ENCODE measurements at places on chromosomes 2 and 18. TPM values are rescaled to one million over a fixed set of nuclear protein-coding genes. Genes with fewer than 3 reads are reported as not detected.

- no peaks in the 10 kb centered on the region for H3K36me3 ChIP-seq
- no peak overlapping the region for H3K4me3 ChIP-seq
- no peaks in the 10 kb centered on the region for H3K27me3 ChIP-seq
- no peak for DNase-seq
- no peak overlapping the region for H3K27ac ChIP-seq
Observed at GRCh38 chr2:151347906-151348305, 9.5 kb upstream of the TNFAIP6 start.

- H3K27me3 ChIP-seq, result no peaks in the 10 kb centered on the region
- DNase-seq, result peak; percentile 61
- no peak overlapping the region for H3K27ac ChIP-seq
- no peak overlapping the region for H3K4me3 ChIP-seq
- no peaks in the 10 kb centered on the region for H3K4me1 ChIP-seq
- H3K36me3 ChIP-seq, result no peaks in the 10 kb centered on the region
Observed at GRCh38 chr2:148989882-148990493, 48.5 kb upstream of the LYPD6B start.

DNA sequence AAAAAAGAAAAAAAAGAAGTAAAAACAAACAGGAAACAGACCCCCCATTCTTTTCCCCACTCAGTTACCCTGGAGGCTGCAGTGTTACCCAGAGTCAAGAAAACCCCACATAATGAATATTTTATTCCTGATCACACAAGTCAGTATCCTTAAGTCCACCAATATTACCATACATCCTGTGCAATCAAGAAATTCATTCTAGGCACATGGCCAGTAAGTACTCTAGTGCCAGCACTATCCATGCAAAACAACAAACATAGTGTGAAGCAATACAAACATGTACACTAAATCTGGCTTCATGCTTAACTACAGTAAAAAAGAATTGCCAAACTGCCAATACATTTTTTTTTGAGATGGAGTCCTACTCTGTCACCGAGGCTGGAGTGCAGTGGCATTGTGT lies 111.6 kb downstream of the FAM168B start:
- H3K27me3 ChIP-seq, result no peaks in the 10 kb centered on the region
- no peaks in the 10 kb centered on the region for H3K4me1 ChIP-seq
- no peak for DNase-seq
- no peak overlapping the region for H3K4me3 ChIP-seq
- no peaks in the 10 kb centered on the region for H3K36me3 ChIP-seq

GRCh38 chr18:4847056-4847455 lies 350.0 kb downstream of the AKAIN1 start:
- no peaks in the 10 kb centered on the region for H3K4me1 ChIP-seq
- no peak for DNase-seq
- no peak overlapping the region for H3K27ac ChIP-seq
- no peaks in the 10 kb centered on the region for H3K27me3 ChIP-seq
- no peak overlapping the region for H3K4me3 ChIP-seq

GRCh38 chr2:12717191-12718014 lies 667 bp downstream of the TRIB2 start:
- H3K36me3 ChIP-seq, result no peaks in the 10 kb centered on the region
- H3K4me3 ChIP-seq, result peak overlapping the region; percentile 83
- H3K4me1 ChIP-seq, result peaks cover 39% of the 10 kb centered on the region
- peak; percentile 62 for DNase-seq
- H3K27ac ChIP-seq, result peak overlapping the region; percentile 98

CHCHD5 gene
- total RNA-seq, result 44.9 TPM

GRCh38 chr18:54129448-54130067 lies 94.9 kb downstream of the MBD2 start:
- no peaks in the 10 kb centered on the region for H3K27me3 ChIP-seq
- H3K4me1 ChIP-seq, result no peaks in the 10 kb centered on the region
- H3K36me3 ChIP-seq, result no peaks in the 10 kb centered on the region

GALNT5 gene
- 24.0 TPM for total RNA-seq

- H3K27me3 ChIP-seq, result no peaks in the 10 kb centered on the region
- DNase-seq, result no peak
- H3K36me3 ChIP-seq, result peaks cover 44% of the 10 kb centered on the region
- no peak overlapping the region for H3K4me3 ChIP-seq
- no peaks in the 10 kb centered on the region for H3K4me1 ChIP-seq
Observed at GRCh38 chr18:228586-228985, 39.3 kb downstream of the THOC1 start.

CABYR gene
- total RNA-seq, result not detected

DNA sequence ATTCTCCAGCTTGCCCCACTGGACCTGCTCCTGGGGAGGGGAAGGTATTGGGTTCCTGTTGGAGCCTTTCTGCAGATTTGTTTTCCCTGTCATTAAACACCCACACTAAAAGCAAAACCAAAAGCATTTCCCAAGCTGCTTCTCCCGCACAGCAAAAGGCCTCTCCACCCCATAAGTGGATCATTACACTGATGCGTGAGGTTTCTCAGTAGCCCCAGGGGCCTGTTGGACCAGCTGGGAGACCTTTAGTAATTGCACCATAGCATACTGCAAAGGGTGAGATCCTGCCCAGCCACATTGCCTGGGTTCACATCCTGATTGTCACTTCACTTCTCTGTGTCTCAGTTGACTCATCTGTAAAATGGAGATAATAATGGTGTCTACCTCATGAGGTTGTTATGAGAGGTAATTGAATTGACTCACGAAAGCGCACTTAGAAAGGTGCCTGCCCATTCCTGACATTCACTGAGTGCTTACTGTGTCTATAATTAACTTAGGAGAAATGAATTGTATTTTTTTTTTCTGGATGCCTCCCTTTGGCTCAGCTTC lies 43.9 kb downstream of the TOGARAM2 start:
- no peaks in the 10 kb centered on the region for H3K36me3 ChIP-seq
- H3K27ac ChIP-seq, result no peak overlapping the region
- no peak for DNase-seq

CDH20 gene
- total RNA-seq, result 0.07 TPM

DNA sequence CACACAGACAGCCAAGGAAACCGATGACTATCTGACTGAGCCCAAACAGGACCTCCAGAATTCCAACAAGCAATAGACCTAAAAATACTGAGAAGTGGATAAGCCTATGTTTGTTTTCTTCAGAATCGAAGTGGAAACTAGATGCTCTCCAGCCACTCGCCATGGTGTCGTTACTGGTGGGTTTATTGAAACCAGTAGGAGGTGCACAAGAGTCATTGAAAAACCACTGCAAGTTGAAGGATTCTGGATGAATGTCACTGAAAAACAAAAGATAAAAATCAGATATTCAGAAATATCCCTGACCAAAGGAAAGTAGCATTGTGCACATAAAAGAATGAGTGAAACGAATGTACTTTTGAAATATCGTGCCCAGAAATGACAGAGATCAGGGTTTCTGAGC lies 15.3 kb downstream of the TM4SF20 start:
- H3K4me3 ChIP-seq, result no peak overlapping the region
- DNase-seq, result no peak
- no peak overlapping the region for H3K27ac ChIP-seq
- H3K4me1 ChIP-seq, result no peaks in the 10 kb centered on the region
- H3K36me3 ChIP-seq, result peaks cover 6% of the 10 kb centered on the region

DNA sequence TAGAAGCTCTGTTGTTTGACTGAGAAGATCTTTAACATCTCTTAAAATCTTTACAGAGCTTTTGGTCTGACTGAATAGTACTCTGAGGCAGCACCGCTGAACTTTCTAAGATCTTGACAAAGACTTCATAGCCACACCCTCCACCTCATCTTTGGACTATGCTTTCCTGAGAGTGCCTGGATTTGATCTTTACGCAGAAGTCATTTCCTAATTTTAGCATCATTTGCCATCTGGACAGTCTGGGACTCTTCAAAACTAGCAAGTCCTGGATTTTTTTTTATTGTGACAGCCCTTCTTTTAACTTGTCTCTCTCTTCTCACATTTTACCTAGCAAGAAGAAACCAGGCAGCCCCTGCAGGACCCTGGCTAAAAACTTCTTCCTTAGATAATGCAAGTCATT lies 188.8 kb downstream of the CTIF start:
- H3K4me3 ChIP-seq, result no peak overlapping the region
- no peaks in the 10 kb centered on the region for H3K4me1 ChIP-seq
- no peaks in the 10 kb centered on the region for H3K27me3 ChIP-seq
- no peak for DNase-seq

DNA sequence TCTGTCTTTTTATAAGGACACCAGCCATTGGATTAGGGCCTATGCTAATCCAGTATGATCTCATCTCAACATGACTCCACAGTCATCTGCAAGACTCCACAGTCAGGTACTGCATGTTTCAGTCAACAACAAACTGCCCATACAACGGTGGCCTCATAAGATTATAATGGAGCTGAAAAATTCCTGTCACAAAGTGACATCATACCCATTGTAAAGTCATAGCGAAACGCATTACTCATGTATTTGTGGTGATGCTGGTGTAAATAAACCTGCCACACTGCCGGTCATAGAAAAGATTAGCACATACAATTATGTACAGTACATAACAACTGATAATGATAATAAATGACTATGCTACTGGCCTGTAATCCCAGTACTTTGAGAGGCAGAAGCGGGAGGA lies 102.2 kb downstream of the TEX51 start:
- no peaks in the 10 kb centered on the region for H3K36me3 ChIP-seq
- no peak overlapping the region for H3K4me3 ChIP-seq
- DNase-seq, result no peak
- no peak overlapping the region for H3K27ac ChIP-seq

GRCh38 chr18:2811416-2811815 lies 35.4 kb upstream of the EMILIN2 start:
- no peak overlapping the region for H3K27ac ChIP-seq
- no peaks in the 10 kb centered on the region for H3K4me1 ChIP-seq
- DNase-seq, result no peak
- H3K36me3 ChIP-seq, result no peaks in the 10 kb centered on the region
- no peaks in the 10 kb centered on the region for H3K27me3 ChIP-seq

DIPK1C gene
- total RNA-seq, result 0.13 TPM

- peaks cover 2% of the 10 kb centered on the region for H3K4me1 ChIP-seq
- H3K27ac ChIP-seq, result no peak overlapping the region
- H3K27me3 ChIP-seq, result no peaks in the 10 kb centered on the region
Observed at GRCh38 chr2:31413862-31414550, 536 bp downstream of the XDH start.

DNA sequence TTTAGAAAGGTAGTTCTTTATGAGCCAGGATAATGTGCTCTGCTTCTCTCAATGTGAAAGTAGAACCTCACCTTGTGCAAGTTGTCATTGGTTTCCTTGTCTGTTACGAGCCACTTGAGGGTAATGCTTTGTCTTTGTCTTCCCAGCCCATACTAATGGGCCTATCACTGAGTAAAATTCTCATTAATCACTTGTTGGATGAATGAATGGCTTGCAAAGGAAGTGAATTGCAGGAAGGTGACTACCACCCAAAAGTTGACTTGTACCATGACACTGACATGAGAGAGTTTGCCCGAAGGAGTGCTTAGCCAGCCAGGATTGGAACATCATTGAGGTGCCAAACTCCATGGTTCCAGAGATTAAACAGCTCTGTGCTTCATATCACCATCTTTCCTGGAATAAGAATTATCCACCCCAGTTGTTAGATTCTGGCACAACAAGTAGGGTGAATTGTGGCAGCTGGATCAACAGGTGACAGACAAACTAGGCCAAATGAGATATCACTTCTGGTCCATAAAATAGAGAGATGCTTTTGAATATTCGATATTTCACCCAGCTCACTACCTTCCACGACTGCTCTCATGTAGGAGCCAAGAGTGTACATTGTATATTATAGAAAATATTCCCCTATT lies 20.5 kb upstream of the CD28 start:
- no peaks in the 10 kb centered on the region for H3K36me3 ChIP-seq
- no peak for DNase-seq
- no peak overlapping the region for H3K4me3 ChIP-seq
- H3K4me1 ChIP-seq, result peaks cover 37% of the 10 kb centered on the region
- peak overlapping the region; percentile 87 for H3K27ac ChIP-seq

RGPD8 gene
- 9.2 TPM for total RNA-seq

LIMS3 gene
- not detected for total RNA-seq

GRCh38 chr2:27727257-27727656 lies 44.3 kb upstream of the MRPL33 start:
- H3K36me3 ChIP-seq, result no peaks in the 10 kb centered on the region
- no peak overlapping the region for H3K4me3 ChIP-seq
- H3K27me3 ChIP-seq, result no peaks in the 10 kb centered on the region
- DNase-seq, result no peak
- peak overlapping the region; percentile 82 for H3K27ac ChIP-seq

GRCh38 chr2:1047485-1047884 lies 96.8 kb downstream of the SNTG2 start:
- no peaks in the 10 kb centered on the region for H3K4me1 ChIP-seq
- H3K4me3 ChIP-seq, result no peak overlapping the region
- H3K36me3 ChIP-seq, result no peaks in the 10 kb centered on the region
- H3K27me3 ChIP-seq, result no peaks in the 10 kb centered on the region
- no peak for DNase-seq

GRCh38 chr2:20093263-20094141 lies 42.1 kb upstream of the LAPTM4A start:
- no peak for DNase-seq
- H3K4me1 ChIP-seq, result no peaks in the 10 kb centered on the region
- H3K27me3 ChIP-seq, result no peaks in the 10 kb centered on the region
- H3K36me3 ChIP-seq, result no peaks in the 10 kb centered on the region
- H3K4me3 ChIP-seq, result no peak overlapping the region

DNA sequence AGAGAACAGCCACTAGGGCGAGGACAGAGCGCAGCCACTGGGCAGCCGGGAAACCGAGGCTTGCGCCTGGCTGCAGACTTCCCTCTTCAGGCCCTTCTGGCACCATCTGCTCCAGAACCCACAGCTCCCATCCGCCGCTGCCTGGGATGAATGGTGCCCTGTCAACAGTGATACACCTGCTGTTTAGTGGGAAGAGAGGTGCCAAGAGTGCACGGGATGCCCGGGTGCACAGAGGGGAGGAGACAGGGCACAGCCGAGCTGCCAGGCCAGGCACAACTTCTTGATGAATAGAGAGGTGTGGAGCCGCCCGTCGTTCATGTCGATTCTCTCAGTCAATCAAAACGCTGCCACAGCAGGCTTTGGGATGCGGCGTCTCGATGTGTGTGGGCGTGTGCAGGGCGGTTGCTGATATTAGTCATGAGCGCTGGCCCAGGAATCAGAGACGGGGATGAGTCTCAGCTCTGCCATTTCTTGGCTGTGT lies 39.5 kb downstream of the RRM2 start:
- H3K27ac ChIP-seq, result no peak overlapping the region
- no peaks in the 10 kb centered on the region for H3K27me3 ChIP-seq

AGPS gene
- 81.6 TPM for total RNA-seq

SCN2A gene
- not detected for total RNA-seq

DNA sequence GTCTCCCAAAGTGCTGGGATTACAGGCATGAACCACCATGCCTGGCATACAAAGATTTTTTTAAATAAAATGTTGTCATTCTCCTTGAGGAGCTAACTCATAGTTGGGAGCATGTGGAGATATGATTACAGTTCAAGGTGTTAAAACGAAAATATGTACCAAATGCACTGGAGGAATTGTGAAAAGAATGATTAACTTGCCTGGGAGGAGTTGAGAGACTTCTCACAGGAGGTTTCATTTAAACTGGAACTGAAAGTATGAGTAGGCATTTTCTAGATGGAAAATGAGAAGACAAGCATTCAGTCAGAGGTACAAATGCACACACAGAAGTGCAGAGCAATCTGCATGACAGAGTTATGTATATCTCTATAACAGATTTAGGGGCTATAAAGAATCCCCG lies 126.6 kb upstream of the PDE1A start:
- no peak overlapping the region for H3K27ac ChIP-seq
- H3K27me3 ChIP-seq, result no peaks in the 10 kb centered on the region
- no peak overlapping the region for H3K4me3 ChIP-seq
- no peaks in the 10 kb centered on the region for H3K36me3 ChIP-seq
